ENCODE measurements at places on chromosomes 3 and 15.

DNA sequence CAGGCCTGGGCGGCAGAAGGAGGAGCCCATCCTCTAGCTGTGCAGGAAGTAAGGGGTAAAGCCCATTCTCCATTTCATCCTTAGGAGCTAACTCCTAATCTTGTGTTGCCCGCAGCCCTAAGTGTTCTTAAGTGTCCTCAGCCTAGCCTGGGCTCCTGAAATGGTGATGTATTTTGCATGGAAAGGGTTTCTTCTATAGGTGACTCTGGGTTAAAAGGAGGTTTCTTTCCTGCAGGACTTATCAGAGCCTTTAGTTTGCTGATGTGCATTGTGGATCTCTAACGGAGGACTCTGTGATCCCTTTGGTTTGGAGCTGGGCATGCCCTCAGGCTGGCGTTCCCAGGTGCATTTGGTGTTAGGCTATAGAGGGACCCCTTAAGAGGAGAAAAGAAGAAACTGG is 48.5 kb upstream of the TRPM1 start:
- DNase-seq, result no peak

DNA sequence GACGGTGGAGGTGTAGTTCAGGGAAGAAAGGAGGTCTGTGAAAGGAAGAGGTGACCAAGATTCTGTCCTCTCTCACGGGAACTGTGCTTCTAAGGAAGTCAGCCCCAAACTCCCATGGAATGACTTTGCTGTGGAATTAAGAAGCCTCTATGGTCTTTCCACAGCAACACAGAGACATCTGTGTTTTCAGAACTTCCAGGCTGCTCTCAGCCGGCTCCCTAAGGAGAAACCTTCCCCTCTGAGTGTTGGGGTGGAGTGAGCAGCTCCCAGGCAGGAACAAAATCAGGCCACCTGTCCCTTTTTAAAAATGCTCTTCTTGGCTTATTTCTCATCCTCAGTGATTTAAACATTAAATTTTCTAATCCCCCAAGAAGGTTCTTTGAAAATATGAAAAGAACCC is 53.3 kb upstream of the SNRK start:
- no peak for DNase-seq

DNA sequence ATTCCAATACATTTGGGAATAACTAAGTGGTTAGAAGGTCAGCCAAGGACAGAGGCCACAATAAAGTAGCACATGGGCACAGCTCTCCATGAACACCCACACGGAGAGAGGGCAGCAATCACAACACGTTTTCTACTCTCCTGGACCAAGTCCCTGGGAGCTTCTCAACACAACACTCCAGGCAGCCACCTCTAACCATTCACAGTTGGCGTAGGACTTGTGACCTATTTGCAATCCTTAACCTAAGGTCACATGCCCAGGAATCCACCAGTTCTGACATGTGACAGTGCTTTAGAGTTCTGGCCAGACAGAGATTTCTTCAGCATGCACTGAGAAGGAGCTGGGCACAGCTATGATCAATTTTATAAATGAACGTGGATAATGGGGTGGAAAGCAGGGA is 280.8 kb downstream of the SHQ1 start:
- no peak for DNase-seq

GRCh38 chr15:67917037-67917436 is 77.2 kb upstream of the RNU6-1 start:
- no peak for DNase-seq

- DNase-seq, result no peak
Measured at GRCh38 chr3:195416795-195417194, 26.0 kb downstream of the ACAP2 start.

DNA sequence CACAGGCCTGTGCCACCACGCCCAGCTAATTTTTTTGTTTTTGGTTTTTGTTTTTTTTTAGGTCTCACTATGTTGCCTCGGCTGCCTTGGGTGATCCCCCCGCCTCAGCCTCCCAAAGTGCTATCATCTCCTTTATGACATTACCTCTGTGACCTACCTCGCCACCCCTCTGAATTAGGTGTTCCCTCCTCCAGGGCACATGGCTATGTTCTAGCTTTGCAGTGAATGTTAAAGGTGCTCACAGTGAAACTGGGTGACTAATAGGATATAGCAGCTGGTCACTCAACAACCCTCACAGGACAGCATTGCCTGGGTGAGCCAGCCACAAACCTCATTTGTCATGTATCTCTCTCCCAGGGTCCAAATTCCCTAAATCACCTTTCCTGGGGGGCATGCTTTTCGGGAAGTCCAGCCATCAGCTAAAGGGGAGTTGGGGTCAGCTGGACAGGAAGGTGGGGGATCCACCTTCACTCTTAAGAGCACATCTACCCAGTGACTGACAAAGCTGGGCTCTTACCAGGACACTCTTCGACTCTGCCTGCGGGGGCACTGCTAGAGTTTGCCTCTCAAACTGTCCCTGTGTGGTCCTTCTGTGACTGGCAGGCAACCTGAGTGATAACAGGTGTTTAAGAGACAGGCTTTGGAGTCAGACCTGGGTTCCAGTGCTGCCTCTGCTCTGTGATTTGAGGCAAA is 1.6 kb upstream of the TTLL3 start:
- peak; percentile 51 for DNase-seq

DNA sequence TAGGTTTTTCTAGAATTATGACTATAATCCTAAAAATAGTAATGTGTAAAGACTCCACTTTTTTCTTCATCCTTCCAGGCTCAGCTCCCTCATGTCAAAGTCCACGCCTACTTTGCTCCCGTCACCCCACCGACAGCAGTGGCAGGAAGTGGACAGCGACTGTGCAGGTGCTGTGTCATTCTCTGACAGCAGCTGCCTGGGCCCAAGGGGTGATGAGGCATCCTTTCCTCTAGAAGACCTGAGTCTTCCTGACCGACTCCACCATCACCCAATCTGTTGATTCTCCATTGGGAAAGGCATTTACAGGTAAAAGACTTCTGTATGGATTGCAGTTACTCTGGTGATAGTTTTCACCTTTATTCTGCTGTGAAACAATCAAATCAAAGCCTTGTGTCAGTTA is 54.8 kb downstream of the UBP1 start:
- no peak for DNase-seq

GRCh38 chr15:70266412-70267121 is 168.8 kb upstream of the TLE3 start:
- DNase-seq, result no peak

DNA sequence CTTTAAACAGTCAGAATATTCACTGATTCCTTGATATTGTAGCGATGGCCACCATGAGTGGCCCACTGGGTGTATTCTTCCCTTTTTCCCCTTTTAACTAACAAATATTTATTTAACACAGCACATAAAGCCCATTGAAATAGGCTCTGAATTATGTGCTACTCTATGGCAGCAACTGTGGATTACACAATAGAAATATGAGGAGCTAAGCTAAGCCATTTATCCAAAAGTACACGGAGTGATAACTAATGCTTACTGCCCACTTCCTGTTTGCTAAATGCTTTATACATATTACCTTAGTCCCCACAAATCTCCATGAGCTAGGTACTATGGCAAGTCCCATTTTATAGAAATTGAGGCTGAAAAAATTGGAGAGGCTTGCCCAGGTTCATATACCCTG is 17.9 kb downstream of the ILDR1 start:
- DNase-seq, result no peak

DNA sequence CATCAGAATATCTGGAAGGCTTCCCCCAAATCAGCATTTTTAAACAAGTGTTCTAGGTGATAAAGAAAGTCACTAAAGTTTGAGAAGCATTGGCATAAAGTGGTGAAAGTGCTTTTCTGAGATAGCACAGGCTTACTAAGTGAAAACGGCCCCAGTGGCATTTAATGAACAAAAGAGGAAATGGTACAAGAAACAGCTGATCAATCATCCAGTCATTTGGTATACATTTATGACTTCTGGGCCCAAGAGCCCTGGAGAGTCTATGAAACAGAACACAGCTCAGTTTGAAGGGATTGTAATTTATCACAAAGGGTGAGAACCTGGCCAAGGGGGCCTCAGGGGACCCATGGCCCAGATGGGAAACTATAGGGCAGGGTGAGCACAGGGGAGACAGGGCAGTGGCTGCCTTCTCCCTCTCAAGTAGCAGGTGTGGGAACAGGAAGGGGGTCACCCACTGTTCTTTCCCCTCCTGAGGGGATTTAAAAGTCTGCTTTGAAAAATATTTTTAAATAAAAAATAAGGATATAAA is 265.5 kb upstream of the ROPN1 start:
- no peak for DNase-seq

- DNase-seq, result no peak
Measured at GRCh38 chr15:36658898-36659639, 79.6 kb downstream of the CDIN1 start.

DNA sequence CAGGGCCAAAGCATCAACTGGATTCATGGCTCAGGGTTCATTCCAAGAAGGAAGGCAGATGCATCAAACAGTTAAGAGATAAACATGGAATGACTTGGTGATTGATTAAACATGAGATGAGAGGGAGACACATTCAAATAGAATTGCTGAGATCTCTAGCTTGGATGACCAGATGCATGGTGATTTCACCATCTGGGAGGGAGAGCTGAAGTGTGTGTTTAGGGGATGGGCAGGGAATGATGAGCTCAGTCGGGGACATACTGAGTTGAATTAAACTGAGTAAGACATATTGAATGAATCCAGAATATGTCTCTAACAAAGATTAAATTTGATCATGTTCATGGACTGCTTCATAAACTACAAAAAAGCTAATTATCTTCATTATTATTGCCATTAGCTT is 35.5 kb downstream of the CADPS start:
- DNase-seq, result no peak

DNA sequence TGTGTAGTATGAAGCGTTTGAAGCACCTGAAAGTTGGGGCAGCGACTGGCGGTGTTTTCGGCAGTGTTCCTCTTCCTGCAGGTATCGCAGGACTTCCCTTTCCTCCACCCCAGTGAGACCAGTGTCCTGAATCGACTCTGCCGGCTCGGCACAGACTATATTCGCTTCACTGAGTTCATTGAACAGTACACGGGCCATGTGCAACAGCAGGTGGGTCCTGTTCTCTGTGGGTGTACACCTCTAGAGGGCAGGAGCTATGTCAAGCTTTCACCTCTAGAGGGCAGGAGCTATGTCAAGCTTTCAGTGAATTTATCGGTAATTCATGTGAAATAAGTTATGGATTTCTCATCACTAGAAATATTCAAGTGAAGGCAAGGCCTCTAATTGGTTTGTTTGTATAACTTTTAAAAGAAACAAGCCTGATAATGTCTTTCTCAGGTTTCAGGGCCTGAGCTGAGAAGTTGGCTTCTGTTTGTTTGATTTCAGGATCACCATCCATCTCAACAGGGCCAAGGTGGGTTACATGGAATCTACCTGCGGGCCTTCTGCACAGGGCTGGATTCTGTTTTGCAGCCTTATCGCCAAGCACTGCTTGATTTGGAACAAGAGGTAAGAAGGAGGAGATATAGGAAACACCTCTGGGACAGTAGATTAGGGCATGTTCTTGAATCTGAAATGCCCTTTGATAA is 5.3 kb downstream of the TUBGCP4 start:
- peak; percentile 77 for DNase-seq

DNA sequence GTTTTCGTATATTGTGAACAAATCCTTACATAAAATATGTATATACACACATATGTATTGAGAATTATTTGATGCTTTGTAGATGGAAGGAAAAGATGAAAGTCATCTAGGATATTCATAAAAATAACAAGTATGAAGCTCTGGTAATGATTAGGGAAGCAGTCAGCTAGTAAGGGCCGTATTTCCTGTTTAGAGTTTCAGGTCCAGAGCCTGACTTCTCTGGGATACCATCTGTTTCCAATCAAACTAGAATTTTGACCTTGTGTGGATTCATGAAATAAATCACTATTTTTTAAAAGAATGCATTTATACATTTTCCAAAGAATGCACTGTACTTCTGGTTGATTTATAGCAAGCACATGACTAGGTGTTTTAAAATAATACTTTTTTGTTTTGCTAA is 156.1 kb upstream of the CGNL1 start:
- no peak for DNase-seq

DNA sequence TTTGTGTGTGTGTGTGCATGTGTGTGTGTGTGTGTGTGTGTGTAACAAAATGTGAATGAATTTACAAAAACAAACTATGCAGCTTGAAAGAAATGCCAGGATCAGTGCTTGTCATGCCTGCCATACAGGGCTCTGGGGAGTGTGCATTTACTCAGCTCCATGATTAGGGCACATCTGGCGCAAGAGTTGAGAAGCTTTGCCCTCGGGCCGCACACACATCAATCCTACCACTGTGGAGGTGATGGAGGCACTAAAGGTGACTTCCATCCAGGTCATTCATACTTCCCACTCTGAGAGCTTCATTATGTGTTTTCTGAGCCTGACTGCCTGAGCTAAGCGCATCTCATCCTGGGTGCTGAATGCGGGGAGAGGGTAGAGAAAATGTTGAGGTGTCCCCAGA is 72.0 kb upstream of the ZBED2 start:
- DNase-seq, result no peak

DNA sequence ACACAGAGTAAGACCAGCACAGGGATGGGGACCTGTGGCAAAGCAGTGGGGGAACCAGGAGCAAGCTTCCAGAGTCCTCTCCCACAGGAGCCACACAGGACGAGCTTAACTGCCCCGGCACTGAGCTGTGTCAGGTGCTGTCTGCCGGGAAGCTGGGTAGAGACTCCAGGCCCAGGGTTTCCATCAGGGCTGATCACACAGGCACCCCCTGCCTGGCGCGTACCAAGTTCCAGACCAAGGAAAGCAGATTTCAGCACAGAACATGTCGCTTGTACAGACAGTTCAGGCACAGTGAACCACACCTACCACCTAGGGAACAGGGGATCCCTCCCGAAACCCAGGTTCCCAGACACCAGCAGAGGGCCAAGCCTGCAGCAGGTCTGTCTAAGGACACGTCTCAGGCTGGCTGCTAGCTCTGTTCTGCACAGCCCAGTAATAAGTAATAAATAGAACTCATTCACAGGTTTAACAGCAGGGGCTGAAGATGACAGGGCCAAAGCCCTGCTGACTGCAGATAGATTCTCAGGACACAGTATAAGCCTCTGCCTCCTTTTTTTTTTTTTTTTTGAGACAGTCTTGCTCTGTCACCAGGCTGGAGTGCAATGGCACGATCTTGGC is 30.2 kb upstream of the OCA2 start:
- DNase-seq, result no peak

- no peak for DNase-seq
Measured at GRCh38 chr3:43153216-43154083, 47.6 kb upstream of the POMGNT2 start.

- no peak for DNase-seq
Measured at GRCh38 chr3:65004795-65005295, 317.0 kb upstream of the ADAMTS9 start.

DNA sequence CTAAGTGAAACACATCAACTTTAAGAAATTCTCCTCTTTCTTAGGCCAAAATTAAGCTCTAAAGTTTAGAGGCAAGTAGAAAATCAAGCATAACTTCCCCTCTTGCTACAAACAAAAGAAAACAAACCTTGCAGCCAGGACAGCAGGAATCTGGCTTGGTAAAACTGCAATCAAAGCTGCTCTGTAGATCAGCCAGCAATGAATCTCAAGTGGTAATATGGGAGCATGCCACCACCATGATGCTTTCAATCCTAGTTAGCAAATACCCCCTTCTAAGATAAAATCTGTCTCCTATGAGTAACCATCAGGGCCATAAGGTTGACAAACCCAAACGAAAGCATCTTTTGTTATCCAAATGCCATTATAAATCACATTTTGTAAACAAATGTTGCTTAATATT is 208.3 kb upstream of the PLSCR5 start:
- DNase-seq, result no peak
